ENCODE measurements at places on chromosomes 11 and 22.

- DNase-seq, result no peak
Observed at GRCh38 chr22:22410121-22410520, 98.4 kb downstream of the ZNF280B start.

- no peak for DNase-seq
Observed at GRCh38 chr11:131880316-131880715, 509.9 kb downstream of the NTM start.

GRCh38 chr11:65205602-65205967, 23.9 kb downstream of the CAPN1 start:
- DNase-seq, result no peak

DNA sequence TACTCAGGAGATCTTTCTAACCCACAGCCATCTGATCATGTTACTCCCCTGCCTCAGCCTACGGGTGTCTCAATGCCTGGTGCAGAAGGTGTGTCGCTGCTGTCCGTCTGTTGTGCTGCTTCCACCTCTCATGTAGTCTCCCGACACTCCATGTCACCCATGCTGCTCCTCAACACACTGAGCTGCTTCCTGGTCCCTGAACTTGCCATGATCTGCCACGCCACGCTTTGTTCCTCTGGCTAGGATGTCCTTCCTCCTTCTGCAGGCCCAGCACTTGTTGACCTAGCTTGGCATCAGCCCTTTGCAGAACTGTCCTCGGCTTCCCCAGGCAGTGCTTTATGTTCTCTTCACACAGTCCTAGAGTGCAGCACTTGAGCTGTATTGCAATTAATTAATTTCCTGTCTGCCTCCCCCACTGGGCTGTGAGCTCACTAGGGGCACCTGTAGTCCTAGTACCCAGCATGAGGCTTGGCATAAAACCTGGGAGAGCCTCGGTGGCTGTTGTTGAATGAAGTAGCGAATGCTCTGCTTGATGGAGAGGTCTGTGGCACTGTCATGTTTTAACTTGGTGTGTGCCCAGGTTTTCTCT, 9.5 kb downstream of the GTPBP1 start:
- no peak for DNase-seq

DNA sequence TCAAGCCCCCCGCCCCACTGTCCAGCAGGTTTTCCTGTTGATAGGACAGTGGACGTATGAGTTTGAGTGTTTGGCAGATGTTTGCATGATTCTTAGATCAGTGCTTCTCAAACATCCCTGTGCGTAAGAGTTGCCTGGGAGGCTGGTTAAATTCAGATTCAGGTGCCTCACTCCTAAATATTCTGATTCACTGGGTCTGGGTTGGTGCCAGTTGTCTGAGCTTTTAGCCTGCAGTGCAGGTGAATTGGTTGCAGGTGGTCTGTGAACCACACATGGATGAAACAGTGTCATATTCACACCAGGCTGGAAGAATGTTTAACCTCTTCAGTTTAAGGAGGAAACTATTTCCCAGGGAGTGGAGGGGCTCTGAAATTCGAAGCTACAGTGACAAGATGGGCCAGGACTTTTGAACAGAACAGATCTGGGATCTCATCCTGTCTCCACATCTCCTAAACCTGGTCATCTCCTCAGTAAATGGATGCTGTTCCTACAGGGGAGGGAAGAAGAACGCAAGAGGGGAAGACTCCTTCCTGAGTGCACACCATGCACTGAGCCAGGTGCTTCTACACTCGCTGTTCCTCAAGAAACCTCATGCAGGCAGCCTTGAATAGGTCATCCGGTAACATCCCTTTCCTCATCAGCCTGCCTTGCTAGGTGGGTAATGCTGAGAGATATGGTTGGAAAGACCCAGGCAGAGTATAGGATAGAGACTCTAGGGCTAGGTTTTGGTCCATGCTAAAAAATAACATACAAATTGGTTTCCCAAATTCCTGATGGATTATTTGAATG, 47.8 kb downstream of the TEAD1 start:
- no peak for DNase-seq

DNA sequence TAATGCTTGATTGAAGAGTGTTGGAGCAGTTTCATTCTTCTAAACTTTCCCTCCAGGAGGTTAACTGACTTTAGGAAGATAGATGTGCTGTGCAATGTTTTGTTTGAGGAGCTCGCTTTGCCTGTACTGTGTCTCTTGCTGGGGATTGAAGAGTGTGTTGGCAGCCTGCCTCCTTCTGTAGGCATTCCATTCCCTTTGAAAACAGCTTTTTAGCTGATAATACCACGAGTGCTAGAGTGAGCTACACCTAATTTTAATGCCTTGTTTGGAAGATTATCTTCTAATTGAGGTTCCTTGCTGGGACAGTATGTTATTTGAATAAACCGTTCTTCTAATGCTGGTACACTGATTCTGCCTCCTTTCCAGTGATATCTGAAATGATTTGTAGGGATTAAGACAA, 7.2 kb downstream of the DDX10 start:
- DNase-seq, result no peak

GRCh38 chr11:95461858-95462257, 230.9 kb upstream of the SESN3 start:
- no peak for DNase-seq

DNA sequence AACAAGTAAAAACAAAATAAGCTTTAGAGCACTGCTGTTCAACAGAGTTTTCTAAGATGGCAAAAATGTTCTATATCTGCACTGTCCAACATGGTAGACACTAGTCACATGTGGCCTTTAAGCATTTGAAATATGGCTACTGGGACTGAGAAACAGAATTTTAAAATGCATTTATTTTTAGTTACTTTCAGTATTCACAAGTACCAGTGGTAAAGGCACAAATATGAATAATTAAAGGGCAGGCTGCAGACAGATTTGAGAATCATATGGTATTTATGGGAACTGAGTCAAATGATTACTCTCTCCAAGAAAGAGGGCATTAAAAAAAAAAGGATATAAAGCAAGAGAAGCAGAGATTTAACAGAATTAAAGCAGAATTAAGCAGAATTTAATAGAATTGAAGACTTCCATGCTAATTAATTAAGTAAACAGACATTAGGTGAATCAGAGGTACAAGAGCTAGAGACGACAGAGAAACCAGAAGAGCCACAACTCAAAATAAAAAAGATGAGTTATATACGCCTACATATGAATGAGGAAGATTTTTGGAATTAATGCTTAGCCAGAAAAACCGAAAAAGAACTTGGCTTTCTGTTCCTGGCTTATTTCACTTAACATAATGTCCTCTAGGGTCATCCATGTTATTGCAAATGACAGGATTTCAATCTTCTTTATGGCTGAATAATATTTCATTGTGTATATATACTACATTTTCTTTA, 160.4 kb downstream of the ATG16L2 start:
- DNase-seq, result no peak

DNA sequence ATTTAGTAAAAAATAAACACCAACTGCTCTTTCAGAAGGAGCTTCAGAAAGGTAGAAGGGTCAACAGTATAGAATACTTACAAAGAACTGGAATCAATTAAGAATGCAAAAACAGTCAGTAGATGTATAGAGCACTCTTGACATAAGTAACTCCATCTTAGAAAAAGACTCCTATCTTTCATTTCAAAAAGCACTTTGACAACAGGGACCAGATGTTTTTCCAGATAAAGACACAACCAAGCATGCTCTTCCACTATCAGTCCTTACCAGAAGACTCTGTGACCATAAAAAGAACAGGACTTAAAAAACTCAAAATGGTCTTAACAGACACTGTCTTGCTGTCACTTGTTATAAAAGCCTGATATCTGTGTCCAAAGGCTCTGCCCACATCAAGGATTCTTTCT, 5.2 kb downstream of the SLC25A17 start:
- no peak for DNase-seq

- peak; percentile 25 for DNase-seq
Observed at GRCh38 chr11:108224911-108225786, 2.3 kb downstream of the ATM start.

DNA sequence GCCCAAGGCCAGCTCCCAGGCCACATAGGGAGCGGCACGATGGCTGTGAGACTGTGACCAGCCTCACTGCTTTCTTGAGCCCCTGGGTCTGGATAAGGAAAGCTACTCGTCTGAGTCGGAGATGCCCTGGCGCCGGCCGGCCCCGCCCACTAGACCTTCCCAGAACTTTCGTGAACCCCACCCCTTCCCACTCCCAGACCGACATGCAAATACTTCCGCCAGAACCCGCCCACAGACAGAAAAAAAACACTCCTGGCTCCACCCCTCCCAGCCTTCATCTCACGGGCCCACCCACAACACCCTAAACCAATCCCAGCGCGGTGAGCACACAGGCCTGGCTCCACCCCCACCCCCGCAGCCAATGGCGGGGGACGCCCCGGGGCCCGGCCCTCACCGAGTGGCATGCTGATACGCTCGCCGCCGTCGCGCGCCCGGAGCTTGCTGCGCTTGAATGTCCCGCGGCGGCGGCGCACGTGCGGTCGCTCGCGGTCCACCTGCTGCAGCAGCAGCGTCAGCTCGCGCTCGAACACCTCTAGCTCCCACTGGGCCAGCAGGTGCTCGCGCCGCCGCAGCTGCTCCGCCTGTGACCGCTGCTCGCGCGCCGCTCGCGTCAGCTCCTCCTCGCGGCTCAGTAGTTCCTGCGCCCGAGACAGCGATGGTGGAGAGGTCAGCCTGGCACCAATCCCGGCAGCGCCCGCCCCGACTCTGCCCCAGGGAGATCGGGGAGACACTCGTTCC, 7.0 kb downstream of the MAP3K11 start:
- no peak for DNase-seq

DNA sequence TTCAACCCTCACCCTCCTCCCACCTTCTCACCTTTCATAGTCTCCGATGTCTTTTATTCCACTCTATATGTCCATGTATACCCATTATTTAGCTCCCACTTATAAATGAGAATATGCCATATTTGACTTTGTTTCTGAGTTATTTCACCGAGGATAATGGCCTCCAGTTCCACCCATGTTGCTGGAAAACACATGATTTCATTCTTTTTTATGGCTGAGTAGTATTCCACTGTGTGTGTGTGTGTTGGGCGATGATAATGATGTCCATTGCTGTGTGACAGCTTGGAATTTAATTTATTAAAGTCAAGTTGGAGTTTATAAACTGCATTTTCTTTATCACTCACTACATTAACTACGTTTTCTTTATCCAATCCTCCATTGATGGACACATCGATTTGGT, 3.2 kb upstream of the HINFP start:
- no peak for DNase-seq

- no peak for DNase-seq
Observed at GRCh38 chr11:99708928-99709672, 688.4 kb downstream of the CNTN5 start.

DNA sequence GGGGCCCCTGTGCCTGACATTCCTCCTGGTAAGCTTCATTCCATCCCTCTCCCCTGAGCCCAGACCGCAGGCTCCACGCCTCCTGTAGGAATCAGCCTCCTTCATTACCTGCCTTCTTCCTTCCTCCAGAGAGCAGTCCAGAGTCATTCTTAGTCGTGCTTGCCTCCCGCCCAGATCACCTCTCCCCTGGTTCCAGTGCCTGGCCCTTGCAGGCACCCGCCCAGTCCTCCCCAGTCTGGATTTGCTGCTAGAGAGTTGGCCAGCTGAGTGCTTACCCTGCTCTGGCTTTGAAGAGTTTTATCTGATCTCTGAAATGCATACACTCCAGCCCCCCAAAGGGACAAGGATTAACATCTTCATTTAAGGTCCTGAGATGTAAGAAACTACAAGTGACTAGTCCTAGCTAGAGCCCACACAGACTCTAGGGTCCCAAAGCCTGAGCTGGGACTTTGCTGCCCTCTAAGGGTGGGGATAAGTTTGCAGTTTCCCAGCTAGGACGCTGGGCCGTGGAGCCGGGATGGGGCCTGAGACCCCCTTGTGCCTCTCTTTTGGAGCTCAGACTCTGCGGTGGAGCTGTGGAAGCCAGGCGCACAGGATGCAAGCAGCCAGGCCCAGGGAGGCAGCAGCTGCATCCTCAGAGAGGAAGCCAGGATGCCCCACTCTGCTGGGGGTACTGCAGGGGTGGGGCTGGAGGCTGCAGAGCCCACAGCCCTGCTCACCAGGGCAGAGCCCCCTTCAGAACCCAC, 1.6 kb downstream of the NR1H3 start:
- no peak for DNase-seq

GRCh38 chr11:19389787-19390303, 149.1 kb upstream of the E2F8 start:
- DNase-seq, result no peak

DNA sequence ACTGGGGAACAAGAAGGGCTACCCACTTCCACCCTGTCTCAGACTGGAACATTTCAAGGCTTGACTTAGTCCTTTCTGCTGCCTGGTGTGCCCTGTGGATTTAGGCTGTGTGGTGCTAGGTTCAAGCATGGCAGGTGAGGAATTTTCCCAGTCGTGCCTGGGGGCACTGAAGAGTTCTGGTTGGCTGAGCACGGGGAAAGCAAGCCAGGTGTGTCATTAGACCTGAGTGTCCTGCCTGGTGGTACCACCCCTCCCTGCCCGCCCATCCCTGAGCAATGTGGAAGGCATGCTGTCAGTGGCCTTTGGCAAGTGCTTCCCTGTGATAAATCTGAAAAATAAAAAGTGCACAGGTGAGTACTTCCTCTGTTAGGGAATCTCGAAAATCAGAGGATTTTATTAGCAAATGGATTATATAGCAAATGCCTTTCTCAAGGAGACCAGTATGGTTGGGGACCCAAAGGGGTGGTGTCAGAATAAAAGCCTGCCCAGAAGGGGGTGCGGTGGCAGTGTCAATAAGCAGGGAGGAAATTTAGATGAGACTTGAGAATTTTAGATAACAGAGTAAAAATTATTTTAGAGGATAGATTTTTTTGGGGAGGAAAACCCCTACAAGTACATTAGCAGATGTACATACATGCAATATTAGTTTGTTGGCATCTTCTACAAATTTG, 22.8 kb downstream of the TEAD1 start:
- DNase-seq, result no peak

DNA sequence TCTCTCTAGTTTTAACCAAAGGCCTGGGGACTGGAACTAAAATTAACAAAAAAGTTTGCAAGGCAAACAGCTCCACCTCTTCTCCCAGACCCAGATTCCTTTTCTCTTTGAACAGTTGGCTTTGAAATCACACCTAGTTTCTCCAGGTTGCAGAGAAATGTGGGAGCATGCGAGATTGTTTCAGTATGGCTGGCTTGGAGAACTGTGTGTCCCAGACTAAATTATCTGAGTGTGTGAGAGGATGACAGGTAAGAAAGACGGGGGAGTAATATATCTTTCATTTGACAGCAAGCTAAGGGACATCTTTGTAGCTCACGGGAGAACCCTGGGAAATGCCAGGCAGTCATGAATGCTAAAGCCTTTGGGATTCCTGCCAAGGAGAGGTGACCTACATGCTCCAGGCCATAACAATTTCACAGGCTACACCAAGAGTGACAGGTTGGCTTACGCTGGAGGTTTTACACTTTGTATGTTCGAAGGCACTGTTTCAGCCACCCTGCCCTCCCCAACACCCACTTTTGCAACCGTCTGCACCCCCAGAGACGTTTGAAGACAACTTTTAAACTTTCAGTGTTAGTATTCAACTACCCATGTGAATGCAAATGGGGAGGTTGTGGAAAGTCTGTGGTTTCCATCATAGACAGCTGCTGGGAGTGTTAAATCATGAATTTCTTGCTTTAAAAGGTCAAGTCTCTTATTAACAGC, 109.3 kb upstream of the SNX19 start:
- DNase-seq, result no peak

DNA sequence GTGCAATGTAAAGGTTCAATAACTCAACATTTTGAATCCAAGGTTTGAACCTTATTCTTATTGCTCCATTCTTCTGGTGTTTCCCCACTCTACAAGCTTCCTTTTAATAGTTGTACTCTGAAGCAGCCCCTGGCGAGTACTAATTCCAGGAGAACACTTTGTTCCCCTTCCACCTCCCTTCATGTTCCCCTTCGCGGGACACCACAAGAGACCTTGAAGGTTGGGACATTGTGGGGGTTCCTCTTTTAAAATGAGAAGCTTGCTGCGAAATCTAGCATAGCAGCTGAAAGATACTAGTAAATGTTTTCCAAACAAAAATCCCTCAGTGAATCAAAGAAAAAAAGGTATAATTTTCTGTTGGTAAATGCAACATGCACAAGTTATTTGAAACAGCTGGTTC, 626.3 kb upstream of the LRRC4C start:
- no peak for DNase-seq
